ENCODE measurements at places on chromosomes 13 and 19.

DNA sequence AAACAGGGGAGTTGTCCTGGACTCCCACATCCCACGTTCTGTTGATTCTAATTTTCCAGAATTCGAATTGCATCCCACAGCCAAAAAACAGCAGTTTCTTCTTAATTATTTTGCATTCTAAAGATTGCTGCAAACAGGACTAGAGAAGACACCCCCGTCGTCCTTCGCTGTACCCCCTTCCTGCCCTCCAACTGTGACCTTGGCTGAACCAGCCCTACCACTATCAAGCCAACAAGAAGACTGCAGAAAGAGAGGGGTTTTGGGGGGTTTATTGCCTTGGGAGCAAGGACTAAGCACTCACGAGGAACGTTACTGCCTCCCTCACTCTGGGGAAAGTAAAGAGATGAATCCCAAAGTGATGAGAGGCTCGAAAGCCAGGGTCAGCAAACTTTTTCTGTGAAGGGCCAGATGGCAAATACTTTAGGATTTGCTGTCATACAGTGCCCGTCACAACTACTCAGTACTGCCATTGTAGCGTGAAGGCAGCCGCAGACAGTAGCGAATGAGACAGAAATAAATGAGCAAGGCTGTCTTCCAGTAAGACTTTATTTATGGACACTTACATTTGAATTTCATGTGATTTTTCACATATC, 32.5 kb upstream of the KATNAL1 start:
- no peak for DNase-seq

- peak; percentile 94 for DNase-seq
These were observed 638 bp upstream of the BICRA start for GRCh38 chr19:47608074-47608918.

GRCh38 chr13:33110713-33111413, 94.6 kb downstream of the KL start:
- no peak for DNase-seq

DNA sequence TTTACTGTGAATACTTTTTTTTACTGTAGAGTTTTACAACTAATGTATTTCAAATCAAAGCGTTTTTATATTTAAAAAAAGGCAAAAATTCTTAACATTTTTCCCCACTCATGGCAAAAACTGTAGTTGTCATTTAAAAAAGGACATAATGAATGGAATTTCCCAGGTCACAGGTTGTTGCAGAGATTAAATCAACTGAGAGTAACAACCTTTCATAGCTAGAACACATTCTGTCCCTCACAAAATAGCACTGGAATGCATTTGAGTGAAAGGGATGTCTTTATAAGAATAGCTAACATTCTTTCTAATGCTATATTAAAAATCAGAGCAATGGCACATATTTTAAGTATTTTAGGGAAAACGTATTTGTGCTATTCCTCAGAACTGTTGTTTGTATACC, 1393.3 kb upstream of the ATXN8OS start:
- DNase-seq = no peak

DNA sequence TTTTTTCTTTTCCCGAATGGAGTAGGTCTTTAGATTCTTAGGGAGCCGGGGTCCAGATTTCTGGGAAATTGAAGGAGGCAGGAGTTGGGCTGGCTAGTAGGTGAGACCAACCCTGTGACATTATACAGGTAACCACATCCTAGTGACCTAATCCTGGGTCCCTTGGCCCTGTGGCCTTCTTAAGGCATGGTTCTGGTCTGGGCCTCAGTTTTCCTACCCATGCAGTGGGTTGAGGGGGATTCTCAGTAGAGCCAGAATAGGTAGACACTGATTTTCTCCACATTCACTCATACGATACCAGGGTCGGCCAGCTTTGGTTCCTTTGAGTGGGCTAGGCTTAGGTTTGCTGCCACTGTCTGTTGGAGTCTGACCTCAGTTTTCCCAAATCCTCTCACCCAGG, 7.2 kb downstream of the PPFIA3 start:
- DNase-seq = no peak

- peak; percentile 87 for DNase-seq
These were observed 53.3 kb downstream of the RFX2 start for GRCh38 chr19:6056801-6057650.

GRCh38 chr19:30857388-30857787, 485.2 kb downstream of the ZNF536 start:
- no peak for DNase-seq

DNA sequence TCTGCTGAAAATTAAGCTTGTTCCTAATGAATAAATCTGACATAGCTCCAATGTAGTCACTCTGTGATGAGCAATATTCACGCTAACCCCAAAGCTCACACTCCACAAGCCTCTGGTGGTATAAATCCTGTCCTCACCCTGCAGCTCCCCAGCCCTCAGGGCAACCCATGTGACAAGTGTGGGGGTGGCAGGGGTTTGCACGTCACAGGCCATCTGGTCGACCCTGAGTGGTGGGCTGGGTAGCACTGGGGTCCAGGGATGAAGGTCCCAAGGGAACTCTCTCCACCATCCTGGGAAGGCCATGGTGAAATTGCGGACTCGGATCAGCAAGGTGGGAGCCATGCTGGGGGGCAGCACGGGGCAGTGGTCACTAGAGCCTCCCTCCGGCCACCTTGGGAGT, 100.0 kb upstream of the SOX1 start:
- no peak for DNase-seq

- peak; percentile 98 for DNase-seq
These were observed at the start of gene MIR17HG for GRCh38 chr13:91347202-91347995. Gene MIR17HG, plus strand, starts transcription at chr13:91347687.

GRCh38 chr19:33639035-33639681, 17.4 kb downstream of the CHST8 start:
- DNase-seq = peak; percentile 82

GRCh38 chr13:98293570-98294142, 116.6 kb upstream of the RNF113B start:
- no peak for DNase-seq

DNA sequence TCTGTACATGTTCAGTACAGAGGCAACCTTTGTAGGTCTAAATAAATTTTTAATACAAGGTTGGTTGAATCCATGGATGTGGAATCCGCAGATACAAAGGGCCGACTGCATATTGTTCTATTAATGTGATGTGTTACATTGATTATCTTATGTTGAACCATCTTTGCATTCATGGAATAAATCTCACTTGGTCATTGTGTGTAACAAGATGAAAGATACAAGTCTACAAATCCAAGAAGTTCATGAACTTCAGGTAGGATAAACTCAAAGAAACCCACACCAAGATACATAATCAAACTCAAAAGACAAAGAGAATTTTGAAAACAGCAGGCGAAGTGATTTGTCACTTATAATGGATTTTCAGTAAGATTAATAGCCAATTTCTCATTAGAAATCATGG, 8.0 kb upstream of the TFDP1 start:
- no peak for DNase-seq

Data from NCI-H1417 (cell line).